Stimulated activated CD8-positive, alpha-beta memory T cell treated with anti-CD3 and anti-CD28 coated beads, Interleukin-15, amount 100 ng/mL, for 24 hours (primary cell): ENCODE measurements at places on chromosomes 2 and 18.

GRCh38 chr2:74911061-74911460, 47.4 kb upstream of the POLE4 start:
- DNase-seq, result no peak

- no peak for DNase-seq
Measured at GRCh38 chr2:196205011-196205766, 33.8 kb upstream of the STK17B start.

DNA sequence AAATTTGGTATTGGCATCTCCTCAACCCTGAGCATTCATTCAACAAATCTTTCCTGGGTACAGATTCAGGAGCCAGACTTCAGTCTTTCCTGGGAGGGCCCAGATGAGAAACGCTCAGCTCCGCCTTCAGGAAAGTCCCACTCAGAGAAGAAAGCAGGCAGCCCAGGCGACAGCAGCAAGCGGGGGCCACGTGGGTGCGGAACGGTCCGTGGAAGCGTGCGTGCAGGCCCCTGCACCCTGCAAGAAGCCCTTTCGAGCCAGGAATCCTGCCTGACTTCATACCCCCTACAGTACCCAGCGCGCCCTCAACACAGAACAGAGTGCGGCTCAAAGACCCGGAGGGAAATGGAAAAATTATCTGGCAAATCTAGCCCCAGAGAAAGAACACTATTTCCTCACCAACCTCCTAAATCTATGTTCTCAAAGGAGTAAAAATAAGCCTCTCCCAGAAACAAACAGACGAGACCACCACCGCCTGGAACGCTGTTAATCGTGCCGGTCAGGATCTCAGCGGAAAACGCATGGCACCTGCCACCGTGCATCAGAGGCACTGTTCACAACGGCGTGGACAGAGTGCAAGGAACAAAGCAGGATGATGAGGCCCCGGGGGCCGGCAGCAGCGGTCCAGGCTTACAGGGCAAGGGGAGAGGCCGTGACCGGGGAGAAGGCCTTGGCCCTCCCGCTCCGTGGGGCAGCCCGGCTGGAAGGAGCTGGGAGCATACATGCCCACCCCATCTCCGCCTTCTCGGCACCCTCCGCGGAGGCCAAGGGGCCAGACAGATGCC, 318.3 kb downstream of the EIPR1 start:
- DNase-seq, result no peak

GRCh38 chr2:161975813-161976160, 98.2 kb downstream of the DPP4 start:
- no peak for DNase-seq

DNA sequence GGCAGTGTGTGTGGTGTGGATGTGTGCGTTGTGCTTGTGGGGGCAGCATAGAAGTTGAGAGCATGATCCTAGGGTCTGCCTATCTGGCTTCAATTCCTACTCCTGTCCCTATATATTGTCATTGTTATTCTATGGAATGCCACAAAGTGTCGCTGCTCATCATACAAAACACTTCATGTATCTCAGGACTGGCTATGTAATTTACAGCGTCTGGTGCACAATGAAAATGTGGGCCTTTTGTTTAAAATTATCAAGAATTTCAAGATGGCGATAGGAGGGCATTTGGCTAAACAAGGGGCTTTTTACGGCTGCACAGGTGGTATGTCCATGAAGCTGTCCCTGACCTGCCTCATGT, 3.4 kb downstream of the SERPINB2 start:
- DNase-seq, result no peak

DNA sequence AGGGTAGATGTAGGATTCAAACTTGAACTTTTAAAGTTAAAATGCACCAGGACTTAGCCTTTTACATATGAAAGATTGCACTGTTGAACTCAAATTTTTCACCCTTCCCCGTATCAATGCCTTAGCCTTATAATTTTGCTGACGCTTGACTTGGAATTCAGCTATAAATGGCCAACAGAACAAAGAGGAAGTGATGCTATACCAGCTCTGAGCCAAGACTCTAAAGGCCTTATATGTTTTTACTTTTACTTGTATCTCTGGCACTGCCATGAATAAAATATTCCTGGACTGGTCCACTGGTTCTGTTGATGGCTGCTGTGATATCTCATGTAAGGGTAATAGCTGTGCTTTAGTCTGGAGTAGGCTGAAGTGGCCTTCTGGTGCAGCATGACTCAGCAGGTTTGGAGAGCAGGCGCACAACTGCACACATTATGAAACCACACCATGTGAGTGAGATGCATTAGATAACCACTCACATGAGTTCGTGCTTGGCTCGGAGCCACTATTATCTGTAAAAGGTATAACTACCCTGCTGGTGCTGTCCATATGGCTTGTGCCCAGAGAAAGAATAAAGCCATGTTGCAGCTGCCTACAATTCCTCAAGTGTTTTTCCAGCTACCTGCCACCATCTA, 8.4 kb upstream of the IER3IP1 start:
- no peak for DNase-seq

- DNase-seq, result no peak
Measured at GRCh38 chr18:26614374-26614773, 66.0 kb upstream of the KCTD1 start.

DNA sequence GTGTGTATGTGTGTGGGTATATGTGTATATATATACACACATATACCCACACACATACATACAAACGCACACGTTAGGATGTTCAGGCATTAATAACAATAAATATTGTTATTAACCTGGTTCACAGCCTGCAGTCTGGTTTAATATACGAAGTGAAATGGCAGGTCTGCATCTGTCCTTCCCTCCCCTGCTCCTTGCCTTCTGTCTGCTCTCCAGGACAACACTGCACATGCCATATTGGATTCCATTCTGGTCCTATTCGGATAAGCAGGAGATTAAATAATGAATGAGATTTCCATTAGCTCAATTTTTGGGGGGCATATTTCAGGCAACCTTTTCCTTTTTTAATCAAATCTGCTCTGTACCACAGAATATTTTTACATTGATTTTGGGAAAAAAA, 158.0 kb downstream of the CELF4 start:
- no peak for DNase-seq

- DNase-seq, result no peak
Measured at GRCh38 chr18:4130734-4131719, 324.1 kb downstream of the DLGAP1 start.

DNA sequence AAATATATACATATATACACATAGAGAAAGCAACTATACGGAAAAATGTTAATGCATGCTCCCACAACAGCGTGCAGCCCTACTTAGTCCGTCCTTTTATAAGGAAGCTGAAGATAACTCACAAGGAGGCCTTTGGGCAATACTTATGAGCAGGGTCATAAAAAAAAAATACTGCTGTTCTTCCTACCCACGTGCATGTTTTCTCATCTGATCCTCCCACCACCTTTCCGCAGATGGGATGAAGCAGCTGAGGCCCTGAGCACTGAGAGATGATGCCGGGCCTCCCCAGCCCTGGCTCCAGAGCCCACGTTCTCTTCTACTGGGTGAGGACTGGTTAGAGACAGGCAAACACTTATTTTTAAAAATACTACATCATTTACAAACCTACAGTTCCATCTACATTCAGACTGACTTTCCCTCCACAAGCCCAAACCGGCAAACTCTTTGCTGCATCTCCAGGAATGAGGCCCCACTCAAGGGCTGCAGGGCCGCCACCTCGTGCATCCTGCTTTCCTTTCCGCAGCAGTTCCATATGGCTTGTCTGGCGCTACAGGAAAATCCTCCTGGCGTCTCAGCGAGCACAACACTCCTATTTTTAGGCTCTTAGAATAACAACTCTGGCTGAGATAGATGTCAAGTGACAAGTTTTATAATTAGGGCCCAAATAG, 41.6 kb downstream of the TBC1D8 start:
- DNase-seq, result no peak

DNA sequence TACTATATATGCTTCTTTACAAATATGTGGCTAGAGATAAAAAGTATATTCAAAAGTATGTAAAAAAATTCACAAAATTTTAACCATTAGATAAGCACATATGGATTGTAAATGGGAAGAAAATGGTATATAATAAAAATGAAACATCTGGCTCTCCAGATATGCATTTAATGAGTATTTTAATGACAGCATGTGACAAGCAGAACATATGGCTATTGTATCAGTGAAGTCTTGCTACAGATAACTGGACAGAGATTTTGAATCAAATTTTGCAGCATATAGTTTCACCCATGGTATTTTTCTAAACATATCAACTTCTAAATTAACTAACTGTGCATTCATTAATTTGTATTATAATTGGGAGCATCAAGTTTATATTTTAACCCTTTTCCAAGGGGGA, 5.0 kb upstream of the ABCA12 start:
- DNase-seq, result no peak

GRCh38 chr2:152453129-152453911, 118.3 kb downstream of the FMNL2 start:
- DNase-seq, result no peak

GRCh38 chr18:61064911-61065310, 268.3 kb upstream of the CDH20 start:
- no peak for DNase-seq

DNA sequence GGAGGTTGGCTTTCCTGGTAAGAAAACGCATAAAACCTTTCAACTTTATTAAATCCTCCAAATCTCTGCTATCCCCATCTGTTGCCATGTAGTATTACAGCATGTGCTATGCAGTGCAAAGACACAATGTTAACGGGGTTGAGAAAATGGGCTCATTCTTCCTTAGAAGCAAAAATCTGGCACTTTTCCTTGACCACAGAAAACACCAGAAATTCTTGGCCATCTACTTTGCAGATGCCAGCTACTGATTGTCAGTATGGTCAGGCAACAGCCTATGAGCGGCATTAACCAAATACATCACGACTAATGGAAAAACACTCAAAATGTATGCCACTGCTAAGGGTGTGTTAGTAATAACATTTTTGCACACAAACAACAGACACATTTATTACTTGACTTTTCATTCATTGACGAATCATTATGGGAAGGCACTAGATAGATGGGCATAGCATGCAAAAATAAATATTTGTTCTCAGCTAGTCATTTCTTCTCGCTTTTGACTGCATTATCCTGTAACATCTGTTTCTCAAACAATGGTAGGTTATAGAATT, 65.2 kb upstream of the CRIM1 start:
- no peak for DNase-seq

DNA sequence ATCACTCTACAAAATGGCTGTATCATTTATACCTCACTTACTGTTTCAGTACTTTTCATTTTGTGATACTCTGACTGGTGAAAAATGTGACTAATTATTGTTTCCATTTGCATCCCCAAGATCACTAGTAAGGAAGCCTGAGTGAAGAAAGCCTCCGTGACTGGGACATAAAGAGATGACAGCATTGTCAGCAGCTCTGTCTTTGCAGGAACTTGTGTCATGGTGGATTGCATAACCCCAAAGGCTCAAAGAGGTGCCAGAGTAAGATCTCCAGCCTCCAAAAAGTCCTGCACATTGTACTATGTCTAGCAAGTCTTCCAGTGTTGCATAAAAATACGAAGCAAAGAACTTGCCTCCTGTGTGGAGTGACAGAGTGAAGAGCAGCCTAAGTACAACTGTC, 187.5 kb upstream of the CRIM1 start:
- DNase-seq, result no peak

GRCh38 chr2:224924631-224925030, 117.6 kb downstream of the DOCK10 start:
- no peak for DNase-seq

GRCh38 chr2:15155959-15156574, 405.1 kb downstream of the NBAS start:
- no peak for DNase-seq

- no peak for DNase-seq
Measured at GRCh38 chr18:3529601-3530000, 79.6 kb downstream of the TGIF1 start.

GRCh38 chr2:15908371-15908770, 32.0 kb upstream of the MYCN start:
- DNase-seq, result no peak
